NCI-H2107 (cell line): ENCODE measurements at places on chromosomes 12 and 14.

DNA sequence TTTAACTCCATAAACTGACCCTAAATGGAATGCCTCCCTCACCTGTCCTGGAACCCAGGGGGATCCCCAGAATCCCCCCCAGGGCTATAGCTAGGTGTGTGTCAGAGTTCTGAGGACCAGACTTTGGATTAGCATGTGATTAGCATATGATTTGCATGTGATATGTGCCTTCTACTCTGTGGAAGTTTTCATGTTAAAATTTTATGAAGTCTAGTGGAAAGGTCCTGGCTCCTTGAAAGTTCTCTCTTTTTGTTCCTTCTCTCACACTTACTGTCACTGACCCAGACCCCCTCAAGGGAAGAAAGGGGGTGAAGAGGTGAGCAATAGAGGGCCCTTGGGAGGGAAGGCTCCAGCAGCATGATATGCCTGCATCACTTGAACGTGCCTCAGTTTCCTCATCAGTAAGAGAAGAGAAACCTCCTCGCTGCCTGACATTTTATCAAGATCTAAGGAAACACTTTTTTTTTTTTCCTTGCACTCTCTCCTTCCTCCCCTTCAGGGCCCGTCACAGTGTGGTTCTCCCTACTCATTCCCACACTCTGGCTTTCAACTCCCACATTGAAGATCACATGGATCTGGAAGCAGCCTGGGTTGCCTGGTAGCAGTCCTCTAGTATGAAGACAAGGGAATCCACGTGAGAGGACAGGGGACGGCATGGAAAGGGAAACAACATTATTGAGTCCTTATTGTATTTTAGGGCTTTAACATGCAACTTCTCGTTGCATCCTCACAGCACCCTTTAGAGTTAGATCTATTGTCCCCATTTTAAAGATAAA lies 3.3 kb upstream of the C1QL4 start:
- no peak for DNase-seq

DNA sequence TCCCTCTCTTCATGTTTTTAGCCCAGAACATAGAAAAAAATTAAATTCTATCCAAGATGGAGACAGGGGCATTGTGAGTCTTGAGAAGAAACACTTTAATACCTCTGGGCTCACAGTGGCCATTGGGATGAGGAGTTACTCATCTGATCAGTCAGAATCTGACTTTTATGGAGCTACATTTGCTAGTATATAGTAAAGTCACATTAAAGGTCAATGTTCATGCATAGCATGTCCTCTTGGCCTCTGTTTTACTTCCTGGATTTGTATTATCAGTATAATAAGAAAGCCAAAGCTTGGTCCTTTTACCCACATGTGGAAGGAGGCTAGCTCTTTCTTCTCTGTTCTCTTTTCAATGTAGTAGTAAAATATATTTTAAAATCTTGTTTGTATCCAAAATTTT lies 93.6 kb upstream of the CNOT2 start:
- no peak for DNase-seq

DNA sequence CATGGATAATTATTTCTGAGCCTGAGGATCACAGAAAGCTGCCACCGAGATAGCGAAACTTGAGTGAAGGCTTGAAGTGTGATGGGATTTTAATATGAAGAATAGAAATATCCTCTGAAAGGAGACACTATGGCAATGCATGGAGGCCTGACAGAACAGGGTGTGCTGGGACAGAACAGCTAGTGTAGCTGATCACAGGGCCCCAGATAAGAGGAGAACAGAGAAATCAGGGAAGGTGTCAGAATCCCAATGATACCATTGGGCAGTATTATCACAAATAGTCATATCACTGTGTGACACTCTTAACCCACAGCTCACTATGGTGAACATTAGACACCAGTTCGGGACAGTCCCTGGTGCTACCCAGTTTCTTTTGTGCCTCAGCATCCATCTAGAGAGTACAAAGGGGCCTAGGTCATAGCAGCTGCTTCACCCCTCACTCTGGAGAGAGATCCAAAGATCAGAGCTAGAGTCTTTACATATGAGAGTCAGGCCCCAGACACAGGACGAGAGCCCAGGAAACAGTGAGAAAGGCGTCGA lies 506 bp upstream of the OR10P1 start:
- no peak for DNase-seq

DNA sequence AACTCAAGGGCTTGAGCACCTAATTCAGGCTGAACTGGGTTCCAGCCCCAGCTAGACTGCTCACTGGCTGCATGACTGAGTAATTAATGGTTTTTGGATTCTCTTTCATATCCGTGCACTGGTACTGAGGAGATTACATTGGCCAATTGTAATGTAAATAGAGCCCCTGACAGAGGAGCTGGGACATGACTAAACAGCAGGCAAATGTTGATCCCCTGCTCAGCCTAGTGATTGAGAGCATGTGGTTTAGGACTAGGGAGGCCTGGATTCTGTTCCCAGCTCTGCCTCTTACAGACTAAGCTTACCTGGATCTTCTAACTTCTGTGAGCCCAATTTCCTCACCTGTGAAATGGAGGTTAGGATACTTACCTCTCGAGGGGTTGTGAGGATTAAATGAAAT lies 204.3 kb downstream of the ESR2 start:
- no peak for DNase-seq

DNA sequence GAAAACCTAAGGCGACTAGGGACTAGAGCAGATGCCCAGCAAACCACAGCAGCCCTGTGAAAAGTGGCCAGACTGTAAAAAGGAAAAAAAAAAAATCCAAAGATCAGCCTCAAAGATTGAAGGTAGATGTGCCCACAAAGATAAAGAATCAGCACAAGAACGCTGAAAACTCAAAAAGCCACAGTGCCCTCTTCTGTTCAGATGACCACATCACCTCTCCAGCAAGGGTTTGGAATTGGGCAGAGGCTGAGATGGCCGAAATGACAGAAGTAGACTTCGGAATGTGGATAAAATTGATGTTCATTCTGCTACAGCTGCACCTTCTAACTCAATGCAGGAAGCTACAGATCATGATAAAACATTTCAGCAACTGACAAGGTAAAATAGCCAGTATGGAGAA lies 154.4 kb downstream of the GPHN start:
- no peak for DNase-seq

- no peak for DNase-seq
Measured at GRCh38 chr14:23577004-23577681, 1.4 kb downstream of the JPH4 start.

- peak; percentile 68 for DNase-seq
Measured at GRCh38 chr14:23327947-23328744, 6.9 kb downstream of the PABPN1 start.

- no peak for DNase-seq
Measured at GRCh38 chr12:62686938-62687337, 220.3 kb downstream of the MON2 start.

DNA sequence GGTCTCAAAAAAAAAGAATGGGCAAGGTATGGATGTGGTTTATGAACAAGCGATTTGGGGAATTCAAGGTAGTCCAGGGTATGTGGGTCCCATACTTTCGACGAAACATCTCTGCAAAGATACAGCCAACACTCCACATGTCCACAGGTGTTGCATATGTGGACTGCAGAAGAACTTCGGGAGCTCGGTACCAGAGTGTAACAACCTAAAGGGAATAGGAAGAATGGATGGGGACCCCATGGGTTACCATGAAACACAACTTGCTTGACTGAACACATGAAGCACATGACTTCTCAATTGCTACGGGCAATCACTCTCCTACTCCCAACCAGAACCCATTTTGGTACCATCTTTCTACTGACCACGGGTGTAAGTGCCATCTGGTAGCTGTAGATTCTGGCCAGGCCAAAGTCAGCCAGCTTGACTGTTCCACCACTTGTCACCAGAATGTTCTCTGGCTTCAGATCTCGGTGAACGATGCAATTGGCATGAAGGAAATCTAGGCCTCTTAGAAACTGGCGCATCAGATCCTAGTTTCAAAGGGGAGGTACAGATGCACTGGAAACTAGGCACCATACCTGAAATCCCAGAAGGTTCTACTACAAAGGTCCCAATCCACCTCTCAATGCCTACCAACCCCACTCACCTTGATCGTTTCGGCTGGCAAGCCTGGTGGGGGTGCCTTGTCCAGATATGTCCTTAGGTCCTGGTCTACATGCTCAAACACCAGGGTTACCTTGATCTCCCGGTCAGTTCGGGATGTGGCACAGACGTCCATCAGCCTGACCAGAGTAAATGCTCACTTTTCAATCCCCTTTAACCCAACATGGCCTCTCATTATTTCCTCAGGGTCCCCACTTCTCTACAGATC lies 1.3 kb downstream of the CDK4 start:
- no peak for DNase-seq

DNA sequence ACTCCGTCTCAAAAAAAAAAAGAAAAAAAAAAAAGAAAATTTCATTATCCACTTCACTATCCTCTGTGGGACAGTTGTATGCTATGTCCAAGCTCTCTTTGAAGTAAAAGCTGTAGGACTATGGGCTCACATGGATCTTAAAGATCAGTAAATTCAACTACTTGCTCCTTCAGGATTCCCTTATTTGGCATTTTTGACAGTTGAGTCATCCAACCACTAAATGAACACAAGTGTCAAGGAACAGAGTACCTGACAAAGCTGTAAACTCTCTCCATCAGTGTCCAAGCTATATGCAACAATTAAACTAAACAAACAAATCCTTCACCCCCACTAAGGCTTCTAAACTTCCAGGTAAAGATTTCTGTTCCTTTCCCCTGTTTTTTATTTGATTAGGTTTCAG lies 177.0 kb downstream of the CEP128 start:
- no peak for DNase-seq

- no peak for DNase-seq
Measured at GRCh38 chr12:124035163-124035562, 62.1 kb downstream of the ZNF664 start.

DNA sequence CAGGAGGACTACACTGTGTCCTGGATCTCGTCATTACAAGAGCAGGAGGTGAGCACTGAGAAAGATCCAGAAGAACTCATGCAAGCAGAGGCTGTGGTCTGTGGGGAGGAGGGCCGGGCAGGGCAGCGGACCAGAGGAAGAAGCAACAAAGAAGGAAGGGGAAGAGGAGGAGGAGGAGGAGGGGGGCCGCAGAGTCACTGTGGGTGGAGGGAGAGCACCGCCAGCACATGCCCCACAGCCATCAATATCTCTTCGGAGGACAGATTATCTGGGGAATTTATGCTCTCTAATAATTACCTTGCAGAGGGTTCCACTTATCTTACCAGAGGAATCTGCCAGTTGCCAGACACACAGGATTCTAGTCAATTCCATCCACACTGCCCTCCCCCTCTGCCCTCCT lies 105.6 kb downstream of the DPF3 start:
- DNase-seq, result no peak

- DNase-seq, result no peak
Measured at GRCh38 chr12:20865873-20866272, 55.4 kb downstream of the SLCO1B3 start.

DNA sequence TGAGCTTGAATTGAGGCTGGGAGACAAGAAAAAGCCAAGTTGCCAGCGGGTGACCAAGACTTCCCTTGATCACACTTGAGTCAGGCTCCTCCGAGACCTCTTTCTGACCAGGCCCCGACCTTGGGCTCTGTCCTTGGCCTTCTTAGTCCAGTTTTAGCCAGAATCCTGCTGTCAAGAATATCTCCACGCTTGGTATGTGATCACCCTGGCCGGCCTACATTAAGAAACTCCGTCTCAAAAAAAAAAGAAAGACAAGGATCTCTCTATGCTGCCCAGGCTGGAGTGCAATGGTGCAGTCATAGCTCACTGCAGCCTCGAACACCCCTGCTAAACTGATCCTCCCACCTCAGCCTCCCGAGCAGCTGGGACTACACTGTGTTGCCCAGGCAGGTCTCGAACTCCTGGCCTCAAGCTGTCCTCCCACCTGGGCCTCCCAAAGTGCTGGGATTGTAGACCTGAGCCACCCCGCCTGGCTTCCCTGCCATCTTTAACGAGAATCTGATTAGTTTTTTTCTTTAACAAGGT lies 1.0 kb upstream of the ITPK1 start:
- no peak for DNase-seq

GRCh38 chr14:32559590-32559989 lies 230.5 kb downstream of the AKAP6 start:
- no peak for DNase-seq

DNA sequence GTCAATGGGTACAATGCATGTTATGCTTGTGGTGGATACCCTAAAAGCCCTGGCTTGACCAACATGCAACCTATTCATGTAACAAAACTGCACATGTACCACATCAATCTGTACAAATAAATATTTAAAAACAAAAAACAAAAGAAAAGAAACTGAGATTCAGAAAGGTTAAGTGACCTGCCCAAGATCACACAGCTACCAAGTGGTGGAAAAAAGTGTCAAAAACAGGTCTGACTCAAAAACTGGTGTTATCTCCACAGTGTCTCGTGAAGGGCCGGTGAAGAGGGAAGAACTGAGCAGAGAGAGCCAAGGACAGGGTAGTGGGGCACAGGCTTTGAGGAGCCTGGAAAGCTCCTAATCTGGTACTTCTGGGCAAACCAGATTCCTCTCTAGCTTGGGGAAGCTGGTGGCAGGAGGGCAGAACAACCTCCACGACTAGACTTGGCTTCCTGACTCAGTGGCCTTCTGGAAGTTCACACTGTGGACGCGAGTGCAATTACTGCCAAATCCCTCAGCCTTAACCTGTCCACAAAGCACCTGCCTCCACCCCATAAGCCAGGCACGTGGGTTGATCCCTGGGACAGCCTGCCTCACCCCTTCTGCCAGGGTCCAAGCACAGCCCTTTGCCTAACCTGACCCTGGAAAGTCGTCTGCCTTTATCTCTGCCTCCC lies 15.6 kb downstream of the ZBTB39 start:
- no peak for DNase-seq

DNA sequence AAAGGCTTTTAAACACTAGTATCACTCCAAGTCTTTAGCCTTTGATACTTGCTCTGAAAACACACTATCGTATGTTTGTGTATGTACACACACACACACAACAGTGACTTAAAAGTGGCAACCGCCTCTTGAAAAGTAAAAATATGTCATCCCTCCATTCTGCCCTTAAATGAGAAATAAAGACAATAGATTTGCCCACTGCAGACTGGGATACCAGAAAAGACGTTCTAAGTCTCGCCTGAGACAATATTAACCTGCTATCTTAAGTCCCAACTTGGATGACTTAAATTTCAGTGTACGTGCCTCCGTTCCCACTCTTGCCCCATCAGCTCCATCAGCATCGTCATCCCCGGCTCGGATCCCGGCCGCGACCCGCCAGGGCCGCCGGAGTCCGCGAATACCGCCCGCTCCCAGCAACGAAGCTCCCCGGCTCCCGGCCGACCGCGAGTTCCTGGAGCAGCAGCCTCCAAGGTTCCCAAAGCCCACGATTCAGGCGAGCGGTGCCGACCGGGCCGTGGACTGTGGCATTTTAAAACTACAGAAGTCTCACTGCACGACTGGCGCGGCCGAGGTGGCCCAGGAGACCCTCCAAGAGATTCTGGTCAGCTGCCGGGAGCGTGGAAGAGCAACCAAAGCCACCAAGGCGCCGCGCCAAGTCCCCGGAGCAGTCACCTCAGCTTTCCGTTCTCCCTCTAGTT lies 2.8 kb upstream of the ARID2 start:
- DNase-seq, result peak; percentile 54
